CD4-positive, alpha-beta T cell treated with Interleukin-2 at 100 ng/mL for 4 hours (primary cell): ENCODE measurements at places on chromosomes 5 and 9.
A peak's percentile ranks its signal among the peaks of the same experiment; 100 is the strongest.

GRCh38 chr5:124581738-124582560 is 164.5 kb downstream of the ZNF608 start:
- DNase-seq: no peak

DNA sequence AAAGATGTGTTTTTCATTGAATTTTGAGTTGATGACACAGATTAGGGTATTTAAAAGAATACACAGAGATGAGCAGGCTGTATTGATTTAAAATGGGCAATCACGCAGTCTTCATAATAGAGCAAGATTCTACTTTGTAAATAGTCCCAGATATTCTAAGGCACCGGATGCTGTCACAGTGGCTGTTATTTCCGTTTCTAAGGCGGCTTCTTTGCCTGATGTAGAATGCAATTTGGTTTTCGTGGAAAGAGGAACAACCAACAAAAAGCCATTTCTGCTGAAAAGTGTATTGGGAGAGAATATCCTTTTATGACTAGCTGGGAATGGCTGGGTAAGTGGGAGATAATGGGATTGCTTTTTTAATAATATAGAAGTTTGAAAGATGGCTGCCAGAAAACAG is 17.5 kb downstream of the PRKACG start:
- peak; percentile 7 for DNase-seq

- no peak for DNase-seq
Measured at GRCh38 chr5:129405222-129405621, 54.9 kb upstream of the ADAMTS19 start.

- no peak for DNase-seq
Measured at GRCh38 chr5:176792655-176793342, 17.6 kb upstream of the UNC5A start.
